Fibroblast of pulmonary artery (primary cell): ENCODE measurements at places on chromosomes 13 and 19.

DNA sequence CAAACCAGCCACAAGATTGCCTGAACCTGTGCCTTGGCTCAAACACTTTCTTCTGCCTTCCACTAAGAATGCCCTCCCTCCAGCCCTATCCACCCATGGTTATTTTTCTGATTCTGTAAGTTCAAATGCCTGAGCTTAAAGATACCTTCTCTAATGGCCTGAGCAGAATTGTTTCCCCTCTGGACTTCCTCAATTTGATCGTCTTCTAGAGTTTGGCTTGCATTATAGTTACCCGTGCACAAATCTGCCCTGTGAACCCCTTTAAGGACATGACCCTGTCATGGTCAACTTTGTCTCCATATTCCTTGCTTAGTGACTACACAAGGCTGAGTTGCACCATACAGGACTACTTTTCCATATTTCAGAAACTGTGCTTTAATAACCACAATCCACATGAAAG, 481.0 kb downstream of the FOXO1 start:
- no peak for DNase-seq

DNA sequence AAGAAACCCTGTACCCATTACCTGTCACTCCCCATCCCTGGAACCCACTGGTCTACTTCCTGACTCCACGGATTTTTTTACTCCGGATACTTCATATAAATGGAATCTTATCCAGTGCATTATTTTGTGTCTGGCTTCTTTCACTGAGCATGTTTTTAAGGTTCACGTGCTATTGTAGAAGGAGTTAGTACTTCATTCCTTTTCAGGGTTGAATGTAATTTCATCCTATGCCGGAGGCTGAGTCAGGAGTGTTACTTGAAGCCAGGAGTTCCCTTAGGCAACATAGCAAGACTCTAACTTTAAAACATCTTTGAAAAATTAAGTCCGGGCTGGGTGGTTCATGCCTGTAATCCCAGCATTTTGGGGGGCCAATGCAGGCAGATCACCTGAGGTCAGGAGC, 17.9 kb upstream of the ELAVL1 start:
- DNase-seq, result no peak

DNA sequence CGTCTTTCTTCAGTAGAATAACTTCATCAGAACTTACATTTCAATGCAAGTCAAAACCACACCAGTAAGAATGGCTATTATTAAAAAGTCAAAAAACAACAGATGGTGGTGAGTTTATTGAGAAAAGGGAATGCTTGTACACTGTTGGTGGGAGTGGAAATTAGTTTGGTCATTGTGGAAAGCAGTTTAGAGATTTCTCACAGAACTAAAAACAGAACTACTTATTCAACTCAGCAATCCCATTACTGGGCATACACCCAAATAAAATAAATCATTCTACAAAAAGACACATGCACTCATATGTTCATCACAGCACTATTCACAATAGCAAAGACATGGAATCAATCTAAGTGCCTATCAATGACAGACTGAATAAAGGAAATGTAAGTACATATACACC, 231.2 kb downstream of the NHLRC3 start:
- no peak for DNase-seq

DNA sequence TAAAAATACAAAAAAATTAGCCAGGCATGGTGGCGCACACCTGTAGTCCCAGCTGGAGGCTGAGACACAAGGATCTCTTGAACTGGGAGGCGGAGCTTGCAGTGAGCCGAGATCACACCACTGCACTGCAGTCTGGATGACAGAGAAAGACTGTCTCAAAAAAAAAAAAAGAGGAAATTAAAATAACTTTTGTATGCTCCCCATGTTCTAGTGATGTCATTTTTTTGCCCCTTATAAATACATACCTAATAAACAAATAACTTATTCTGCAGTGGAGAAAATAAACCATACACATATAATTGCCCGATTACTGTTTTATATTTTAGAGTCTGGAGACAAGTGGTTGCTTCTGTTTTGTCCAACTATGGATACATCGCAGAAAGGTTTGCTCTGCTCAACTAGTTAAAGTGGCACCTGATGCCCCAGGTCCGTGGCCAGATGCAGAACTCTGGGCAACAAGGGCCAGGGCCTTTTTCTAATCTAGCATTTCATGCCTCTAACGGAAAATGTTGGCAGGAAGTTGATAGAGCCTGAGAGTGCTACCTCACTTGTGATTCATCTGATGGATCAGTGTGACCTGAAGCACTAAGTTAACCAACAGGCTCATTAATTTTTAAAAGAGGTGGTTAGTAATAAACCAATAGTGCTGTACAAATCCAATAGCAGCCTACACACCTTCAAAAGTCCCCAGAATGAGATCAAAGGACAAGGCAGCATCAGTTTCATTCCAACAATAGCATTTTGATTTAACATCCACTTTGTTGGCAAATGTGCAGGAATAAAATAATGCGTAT, 18.8 kb downstream of the UBE2L5 start:
- no peak for DNase-seq
